ENCODE measurements at places on chromosomes 5 and 9.

DNA sequence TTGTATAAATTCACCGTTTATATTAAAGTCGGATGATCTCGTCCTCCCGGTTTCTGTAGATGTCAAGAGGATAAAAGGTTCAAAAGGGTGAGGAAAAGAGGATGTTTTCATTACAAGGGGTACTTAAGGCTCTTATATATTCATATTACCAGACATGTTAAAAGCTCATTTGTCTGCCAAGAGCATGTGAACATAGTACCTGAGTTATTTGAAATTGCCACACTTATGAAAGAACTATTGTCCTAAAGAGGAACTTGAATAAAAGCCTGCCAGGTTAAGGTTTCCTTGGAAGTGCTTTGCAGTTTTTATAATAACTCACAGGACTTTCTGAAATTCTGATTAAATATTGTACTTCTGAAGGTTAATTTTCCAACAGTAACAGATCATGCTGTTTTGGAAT, 1915.1 kb downstream of the MAT2B start:
- no peak for DNase-seq

- no peak for DNase-seq
Observed at GRCh38 chr9:135012166-135012565, 75.3 kb upstream of the OLFM1 start.

- no peak for DNase-seq
Observed at GRCh38 chr5:103764403-103764802, 201.8 kb upstream of the NUDT12 start.

- DNase-seq = no peak
Observed at GRCh38 chr9:91273853-91274552, 87.7 kb downstream of the AUH start.

DNA sequence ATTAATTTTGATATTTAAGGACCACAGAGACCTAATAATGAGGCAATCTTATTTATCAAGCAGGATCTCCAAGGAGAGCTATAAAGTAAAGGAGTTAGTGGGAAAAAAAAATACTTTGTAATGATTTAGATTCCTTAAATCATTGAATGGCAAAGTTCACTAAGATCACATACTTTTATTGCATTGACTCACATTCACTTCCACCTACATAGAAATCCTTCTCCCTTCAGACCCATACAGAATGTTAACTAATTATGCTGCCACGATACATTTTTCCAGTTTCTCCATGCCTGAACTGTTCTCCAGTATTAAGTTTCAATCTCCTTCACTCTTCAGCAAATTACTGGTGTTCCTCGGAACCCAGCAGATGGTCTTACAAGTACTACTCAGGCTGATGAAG, 388.7 kb downstream of the EFNA5 start:
- no peak for DNase-seq

DNA sequence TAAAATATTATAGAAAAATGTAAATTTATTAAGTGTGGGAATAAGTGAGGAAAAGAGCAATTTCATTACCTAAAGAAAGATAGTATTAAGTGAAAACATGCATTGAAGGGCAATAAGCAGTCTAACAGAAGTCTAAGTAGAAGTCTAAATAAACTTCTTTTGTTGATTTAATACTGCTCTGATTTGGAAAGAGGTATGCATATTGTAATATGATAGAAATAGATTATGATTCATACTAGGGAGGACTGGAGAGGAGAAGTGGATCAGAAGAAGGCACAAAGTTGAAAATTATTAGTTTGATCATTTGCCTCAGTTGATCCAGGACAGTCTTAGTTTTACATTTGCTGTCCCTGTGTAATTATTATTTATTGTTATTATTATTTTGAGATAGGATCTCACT, 6.6 kb upstream of the ERBIN start:
- no peak for DNase-seq

DNA sequence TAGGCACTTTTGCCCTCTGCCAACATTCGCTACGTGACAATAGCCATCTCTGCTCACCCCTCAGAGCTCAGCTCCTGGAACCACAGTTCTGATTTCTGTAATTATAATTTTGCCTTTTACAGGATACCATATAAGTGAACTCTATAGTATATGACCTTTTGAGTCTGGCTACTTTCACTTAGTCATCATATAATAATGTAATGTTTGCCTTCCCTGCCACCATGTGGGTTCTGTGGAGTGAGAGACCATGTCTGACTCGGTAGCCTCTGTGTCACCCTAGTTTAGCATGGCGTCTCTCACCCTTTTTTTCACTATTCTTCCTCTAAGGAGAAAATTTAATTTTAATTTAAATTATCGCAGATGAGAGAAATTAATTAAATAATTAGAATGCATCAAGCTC, 28.9 kb upstream of the ZBTB43 start:
- no peak for DNase-seq

DNA sequence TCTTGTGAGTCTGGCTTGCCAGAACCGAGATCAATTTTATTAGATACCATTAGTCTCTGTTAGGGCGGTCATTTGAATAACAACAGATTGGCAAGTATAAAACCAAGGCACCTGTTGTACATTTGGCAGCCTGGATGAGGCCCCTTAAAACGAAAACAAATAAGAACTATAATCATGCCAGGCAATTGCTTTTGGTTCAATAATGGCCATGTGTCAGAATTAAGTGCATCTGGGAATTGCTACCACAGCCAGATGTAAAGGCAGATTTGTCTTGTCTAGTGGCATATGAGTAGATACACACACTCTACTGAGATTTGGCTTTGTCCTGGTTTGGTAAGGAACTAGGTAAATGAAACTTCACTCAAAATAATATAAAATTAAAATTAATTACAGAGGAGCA, 1046.2 kb upstream of the DMAC1 start:
- DNase-seq = no peak

DNA sequence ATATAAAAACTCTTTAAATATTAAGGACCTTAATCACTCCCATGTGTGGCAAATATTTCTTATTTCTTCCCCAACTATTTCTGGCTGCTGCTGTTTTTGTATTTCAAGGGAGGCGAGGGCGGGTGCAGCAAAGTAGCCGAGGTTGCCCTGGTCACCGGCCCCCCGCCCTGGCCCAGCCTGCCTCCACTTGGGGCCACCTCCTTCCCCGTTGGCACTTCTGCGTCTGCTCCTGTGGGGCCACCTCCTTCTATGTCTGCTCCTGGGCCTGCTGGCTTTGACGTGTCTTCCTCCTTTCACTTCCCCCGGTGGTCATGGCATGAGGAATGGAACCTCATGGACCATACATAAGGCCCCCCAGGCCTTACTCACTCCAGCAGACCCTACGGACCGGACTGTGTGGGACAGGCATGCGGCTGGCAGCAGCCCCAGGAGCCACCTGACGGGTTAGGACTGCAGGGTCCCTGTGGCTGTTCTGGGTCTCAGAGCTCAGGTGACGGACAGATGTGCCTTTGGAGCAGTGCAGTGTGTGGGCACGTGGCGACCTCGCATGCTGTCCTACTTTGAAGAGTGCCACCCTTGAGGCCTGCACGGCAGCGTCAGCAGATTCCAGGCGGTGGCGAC, 5.8 kb upstream of the ENTPD8 start:
- peak; percentile 2 for DNase-seq

DNA sequence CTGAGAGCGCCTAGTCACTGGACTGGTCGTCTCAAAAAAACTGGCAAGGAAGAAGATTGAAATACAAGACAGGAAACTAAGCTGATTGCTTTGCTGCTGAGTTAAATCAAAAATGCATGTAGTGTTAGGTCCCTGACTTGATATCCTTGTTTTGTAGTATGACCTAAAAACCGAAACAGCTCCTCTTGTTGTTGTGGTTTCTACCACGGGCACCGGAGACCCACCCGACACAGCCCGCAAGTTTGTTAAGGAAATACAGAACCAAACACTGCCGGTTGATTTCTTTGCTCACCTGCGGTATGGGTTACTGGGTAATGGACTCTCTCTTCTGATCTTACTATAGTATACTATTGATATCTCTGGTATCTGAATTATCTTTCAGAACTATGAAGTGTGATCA, 4.3 kb downstream of the MTRR start:
- no peak for DNase-seq

- DNase-seq = no peak
Observed at GRCh38 chr5:80755626-80756025, 100.8 kb upstream of the DHFR start.

Data from right kidney (tissue), 9 donors.